ENCODE measurements at places on chromosomes 3 and 15. TPM values are rescaled to one million over a fixed set of nuclear protein-coding genes. Genes with fewer than 3 reads are reported as not detected.

DNA sequence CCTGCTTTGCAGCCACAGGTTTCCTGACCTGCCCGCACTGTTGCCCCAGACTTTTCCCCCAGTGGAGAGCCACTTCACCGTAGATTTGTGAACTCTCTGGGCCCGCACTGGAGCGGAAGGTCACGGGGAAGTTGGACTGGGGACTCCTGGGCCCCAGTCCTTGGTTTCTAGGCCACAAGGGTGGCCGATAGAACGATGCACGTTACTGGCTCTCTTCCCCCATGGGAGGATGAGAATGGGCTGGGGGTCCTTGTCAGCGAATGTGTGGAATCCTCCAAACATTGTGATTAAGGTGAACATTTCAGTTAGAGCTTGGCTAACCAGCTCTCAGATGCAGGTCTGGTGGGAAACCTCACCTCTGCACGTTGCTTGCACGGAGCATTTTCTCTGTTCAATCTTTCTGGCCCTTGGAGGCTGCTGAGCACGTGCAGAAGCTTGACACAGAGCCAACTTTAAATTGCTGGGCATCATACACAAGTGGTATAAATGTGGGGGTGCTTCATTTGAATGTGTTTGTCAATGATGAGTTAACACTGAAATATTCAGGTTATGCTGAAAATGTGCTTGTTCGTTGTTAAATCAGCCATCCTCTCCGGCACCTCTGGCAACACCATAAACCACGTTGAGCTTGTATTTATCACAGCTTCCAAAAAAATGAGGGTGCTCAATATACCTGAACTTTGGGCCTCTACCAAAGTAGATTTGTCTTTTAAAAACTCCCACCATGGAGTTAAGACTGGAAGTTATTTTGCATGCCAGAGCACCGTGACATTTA is 976 bp downstream of the DIS3L start:
- DNase-seq = no peak

- DNase-seq = no peak
Measured at GRCh38 chr3:106256249-106256957, 387.6 kb upstream of the CBLB start.

GRCh38 chr3:71554649-71555048 is 28.9 kb downstream of the FOXP1 start:
- no peak for DNase-seq

DNA sequence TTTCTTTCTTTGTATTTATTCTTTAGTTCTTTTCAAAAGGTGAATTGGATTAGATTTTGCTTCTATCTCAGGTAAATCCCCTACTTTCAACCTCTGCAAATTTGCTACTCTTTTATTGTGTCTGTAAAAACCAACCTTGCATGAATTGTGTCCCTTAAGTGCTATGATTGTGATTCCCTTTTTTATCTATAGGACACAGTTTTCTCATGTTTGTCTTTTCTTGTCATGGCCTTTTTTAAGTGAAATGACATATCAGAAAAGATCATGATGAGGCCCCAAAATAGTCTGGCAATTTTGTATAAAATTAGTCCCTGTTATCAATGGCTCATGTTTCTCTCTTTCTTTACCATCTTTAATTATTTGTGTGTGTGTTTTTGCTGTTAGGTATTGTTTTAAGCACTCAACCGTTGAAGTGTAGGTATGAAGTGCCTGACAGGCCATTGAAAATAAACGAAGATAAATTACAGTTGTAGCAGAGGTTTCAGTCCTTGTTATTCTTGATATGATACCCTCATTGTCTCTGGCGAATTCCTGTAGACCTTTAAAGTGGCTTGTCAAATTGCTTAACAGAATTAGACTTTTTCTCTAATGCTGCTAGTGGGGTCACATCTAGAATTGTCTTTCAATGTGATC is 184.3 kb downstream of the UBE2E2 start:
- DNase-seq = no peak

DNA sequence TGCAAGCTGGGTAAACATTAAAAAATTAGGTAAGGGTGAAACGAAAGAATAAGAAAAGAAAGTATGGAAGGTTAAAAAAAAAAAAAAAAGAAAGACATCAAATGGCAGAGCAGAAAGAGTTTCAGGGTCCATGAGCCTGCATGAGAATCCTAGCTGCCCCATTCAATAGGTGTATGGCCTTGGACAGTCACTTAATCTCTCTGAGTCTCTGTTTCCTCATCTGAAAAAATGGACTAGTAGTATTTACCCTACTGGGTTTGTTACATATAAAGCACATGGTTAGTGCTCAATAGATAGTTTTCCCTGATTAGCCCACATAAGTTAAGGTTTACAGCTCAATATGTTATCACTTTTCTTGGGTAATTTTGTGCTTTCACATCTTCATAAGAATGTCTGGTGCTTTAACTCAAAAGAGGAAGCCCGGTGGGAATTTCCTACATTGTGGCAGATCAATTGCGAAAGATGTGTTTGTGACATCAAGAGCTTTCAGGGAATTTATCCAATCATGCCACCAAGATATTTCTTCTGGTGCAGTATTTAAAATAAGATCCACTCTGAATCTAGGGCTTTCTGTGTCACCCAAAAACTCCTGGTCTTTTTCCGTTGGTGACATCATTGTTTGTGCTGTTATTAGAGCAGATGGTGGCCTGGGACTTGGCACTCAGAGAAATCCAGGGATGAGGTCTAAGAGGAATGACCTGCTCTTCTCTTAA is 57.2 kb upstream of the UBE2E1 start:
- DNase-seq = no peak

The SH2D7 gene
- total RNA-seq = not detected

The SLC15A2 gene
- 1.4 TPM for total RNA-seq

The GRM7 gene
- total RNA-seq = 0.71 TPM

The ILDR1 gene
- not detected for total RNA-seq
